ENCODE measurements at places on chromosomes 3 and 15.

DNA sequence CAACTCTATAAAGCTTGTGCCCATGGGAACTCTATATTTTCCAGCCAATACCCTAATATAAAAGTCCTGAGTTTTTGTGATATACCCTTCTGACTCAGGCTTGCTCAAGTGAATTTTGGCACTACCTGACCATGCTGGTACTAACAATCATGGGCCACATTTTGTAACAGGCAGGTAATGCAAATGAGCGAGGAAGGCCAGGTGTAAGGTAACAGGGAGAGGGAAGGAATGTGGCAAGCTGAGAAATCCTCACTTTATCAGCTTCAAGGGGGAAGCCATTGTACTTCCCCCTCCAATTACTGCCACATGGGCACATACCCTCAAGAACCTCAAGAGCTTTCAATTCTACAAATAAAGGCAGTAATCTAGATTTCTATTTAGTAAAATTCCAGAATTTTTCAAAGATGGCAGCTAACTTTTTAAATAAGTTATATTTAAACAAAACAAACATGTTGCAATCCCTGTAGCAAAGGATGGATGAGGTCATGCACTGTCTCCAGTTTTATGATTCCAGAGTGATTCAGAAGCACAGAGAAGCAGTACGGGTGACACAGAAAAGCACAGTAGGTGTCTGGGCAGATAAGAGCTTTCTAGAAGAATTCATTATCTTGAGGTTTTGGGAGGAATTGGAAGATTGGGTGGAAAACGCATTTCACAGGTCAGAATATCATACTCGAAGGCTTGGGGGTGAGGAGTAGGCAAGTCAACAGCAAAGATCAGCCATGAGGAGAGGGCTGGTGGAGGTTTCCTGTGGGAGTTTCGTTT is 87.6 kb downstream of the FOXP1 start:
- DNase-seq: no peak

DNA sequence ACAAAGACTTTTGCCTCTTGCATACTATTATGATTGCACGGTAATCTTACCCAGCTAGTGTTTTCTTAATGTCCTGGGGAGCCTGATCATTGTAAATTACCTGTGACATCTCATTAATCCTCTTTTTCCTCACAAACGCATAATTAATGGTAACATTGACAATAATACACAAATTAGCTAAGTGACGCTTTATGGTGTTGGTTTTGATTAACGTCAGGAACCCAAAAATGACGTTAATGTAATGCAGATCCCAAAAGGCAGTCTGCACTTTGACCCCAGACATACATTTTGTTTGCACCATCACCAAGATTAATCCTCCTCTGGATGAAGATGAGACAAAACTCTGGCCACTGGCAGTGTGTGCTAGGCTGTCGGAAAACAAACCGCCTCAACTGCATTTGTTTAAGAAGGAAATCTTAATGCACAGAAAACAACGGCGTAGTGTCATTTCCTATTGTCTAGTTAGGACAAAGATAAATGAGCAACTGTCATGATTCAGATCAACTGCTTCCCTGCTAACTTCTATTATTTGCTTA is 83.9 kb upstream of the CDIN1 start:
- no peak for DNase-seq

DNA sequence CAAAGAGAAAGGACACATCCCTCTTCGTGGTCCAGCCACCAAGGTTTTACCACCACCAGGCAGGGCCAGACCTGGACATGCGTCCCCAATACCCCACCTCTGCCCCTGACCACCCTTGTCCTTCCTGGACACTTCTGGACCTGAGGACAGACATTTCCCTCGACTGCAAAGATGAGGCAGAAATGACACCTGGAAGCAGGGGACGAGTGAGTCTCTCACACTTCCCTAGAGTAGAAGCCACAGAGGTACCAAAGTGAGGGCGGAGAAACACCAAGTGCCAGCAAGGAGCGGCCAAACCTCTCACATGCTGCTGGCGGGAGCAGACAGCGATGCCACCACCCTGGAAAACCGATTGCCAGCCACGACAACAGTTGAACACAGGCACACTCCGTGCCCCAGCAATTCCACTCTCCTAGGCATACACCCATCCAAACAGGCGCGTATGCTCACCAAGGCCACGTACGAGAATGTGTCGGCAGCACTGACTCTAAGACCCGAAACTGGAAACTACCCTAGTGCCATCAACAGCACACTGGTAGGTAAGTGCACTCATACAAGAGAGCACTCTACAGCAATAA is 207.0 kb upstream of the NSMCE3 start:
- no peak for DNase-seq

GRCh38 chr3:113211330-113212149 is at the start of gene BOC:
TSS of gene BOC (plus strand) at chr3:113211557. CDS start at chr3:113249803, 38,246 bp downstream.
- peak; percentile 64 for DNase-seq

DNA sequence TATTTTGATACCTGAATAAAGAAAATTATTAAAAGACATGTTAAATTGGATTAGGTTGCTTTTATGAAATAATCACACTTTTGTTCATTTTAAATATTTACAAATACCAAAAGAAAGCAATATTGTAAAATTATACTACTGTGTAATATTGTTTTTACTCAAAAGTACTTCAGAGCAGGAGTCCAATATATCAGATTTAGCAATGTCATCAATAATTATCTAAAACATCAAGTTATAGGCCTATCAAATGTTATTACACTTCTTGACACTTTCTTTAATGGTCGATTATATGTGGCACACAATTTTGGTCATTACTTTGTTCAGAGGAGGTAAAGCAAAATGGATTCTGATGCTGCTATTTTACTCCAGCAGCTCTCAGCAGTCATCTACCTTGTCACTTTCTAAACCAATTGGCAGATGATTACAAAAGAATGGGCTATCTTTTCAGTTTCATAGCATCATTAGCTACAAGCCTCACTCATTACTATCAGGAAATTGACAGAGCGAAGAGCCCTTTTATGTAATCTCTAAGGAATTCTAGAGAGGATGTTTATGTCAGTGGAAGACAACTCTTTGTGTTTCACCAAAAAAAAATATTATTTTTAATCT is 318.6 kb downstream of the PLOD2 start:
- DNase-seq: no peak

GRCh38 chr15:74275957-74276356 is 39.8 kb downstream of the CCDC33 start:
- no peak for DNase-seq

GRCh38 chr3:112472691-112473090 is 26.6 kb downstream of the BTLA start:
- no peak for DNase-seq

DNA sequence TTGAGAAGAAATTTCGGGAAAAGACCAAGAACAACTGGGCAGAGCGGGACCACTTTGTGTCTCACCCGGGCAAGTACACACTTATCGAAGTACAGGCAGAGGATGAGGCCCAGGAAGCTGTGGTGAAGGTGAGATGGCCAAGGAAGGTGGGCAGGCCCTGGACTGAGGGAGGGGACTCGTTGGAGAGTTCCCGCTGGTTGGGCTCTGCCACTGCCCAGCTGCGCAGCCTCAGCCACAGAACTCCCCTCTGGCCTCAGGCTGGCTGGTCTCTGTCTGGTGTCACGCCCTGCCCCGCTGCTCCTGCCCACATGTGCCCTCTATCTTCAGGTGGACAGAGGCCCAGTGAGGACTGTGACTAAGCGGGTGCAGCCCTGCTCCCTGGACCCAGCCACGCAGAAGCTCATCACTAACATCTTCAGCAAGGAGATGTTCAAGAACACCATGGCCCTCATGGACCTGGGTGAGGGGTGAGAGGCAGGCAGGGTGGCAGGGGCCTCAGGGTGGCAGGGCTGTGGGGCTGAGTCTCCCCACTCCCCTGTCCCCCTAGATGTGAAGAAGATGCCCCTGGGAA is 2.4 kb downstream of the PARP3 start:
- no peak for DNase-seq

DNA sequence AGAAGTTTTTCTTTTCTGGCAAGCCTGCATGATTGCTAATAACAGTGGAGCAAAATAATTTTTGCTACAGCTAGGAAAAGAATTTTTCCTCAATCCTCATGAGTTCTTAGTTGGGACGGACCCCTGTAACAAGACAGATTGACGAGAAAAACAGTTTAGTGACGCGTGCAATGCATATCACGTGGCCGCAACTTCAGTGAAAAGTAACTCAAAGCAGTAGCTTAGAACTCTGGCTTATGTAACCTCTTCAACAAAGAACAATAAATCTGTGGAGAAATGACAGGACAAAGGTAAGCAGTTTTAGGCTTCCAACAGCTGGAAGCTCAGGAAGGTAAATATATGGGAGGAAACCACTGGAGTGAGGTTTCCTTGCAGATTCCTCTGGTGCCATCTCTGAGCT is 19.7 kb downstream of the FAM107A start:
- no peak for DNase-seq

- DNase-seq: no peak
Observed at GRCh38 chr15:29223640-29224039, 46.0 kb downstream of the NSMCE3 start.

- no peak for DNase-seq
Observed at GRCh38 chr3:116000311-116000710, 377.0 kb downstream of the GAP43 start.

- DNase-seq: no peak
Observed at GRCh38 chr3:154886437-154886836, 193.7 kb upstream of the MME start.

DNA sequence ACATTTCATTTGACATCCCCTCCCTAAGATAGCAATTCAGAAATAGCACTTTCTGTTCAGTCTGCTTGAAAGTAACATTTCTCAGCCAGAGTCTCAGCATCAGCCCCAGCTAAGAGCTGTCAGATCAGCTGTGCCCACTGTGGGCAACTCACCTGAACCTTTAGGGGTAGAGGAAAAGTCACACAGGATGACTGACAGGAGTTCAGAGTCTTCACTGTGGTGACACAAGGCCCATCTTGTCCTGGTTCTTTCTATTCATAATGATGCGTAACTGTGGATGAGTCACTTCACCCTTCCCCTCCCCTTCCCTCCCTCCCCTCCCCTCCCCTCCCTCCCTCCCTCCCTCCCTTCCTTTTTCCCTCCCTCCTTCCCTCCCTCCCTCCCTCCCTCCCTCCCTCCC is 96.1 kb upstream of the RASGRP1 start:
- DNase-seq: no peak

DNA sequence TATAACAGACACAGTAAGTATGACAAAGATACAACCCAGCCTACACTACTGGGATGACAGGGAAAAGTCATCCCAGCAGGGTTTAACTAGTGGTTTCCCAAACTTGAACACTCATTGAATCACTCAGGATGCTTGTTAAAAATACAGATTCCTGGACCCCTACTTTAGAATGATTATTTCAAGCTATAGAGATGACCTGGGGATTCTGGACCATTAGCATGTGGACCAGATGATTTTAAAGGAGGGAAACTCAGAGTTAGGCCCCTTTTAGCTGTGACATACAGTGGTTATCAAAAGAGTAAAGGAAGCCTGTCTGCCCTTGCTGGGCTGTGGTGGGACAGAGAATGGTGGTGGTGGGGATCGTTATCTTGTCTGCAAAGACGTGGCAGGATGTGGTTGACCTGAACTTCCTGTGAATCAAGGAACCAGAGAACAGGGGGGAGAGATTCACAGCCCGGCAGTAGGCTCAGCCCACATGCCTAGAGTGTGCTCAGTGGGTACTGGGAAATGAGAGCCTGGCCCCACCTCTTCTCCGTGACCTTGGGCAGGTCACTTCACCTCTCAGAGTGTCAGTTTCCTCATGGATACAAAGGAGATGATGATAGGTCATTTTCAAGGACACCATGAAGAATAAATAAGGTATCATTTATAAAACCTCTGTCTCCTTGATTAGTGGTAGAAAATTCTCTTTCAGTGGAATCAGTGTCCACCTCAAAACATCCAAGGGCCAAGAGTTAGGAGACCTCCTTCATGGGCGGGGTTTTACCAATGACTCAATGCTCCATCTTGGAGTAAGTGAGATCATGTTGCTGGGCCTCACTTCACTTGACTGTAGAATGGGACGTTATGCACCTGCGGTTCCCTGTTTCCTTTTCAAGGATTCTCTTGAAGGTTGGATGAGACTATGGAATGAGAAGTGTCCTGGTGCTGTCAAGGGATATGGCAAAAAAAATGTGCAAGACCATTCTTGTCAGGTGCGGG is 306.5 kb downstream of the RPLP1 start:
- no peak for DNase-seq

- no peak for DNase-seq
Observed at GRCh38 chr15:80873366-80873952, 94.3 kb downstream of the CEMIP start.

GRCh38 chr3:101902041-101902440 is 52.7 kb downstream of the NFKBIZ start:
- no peak for DNase-seq

- no peak for DNase-seq
Observed at GRCh38 chr3:195075941-195076875, 194.8 kb downstream of the XXYLT1 start.

DNA sequence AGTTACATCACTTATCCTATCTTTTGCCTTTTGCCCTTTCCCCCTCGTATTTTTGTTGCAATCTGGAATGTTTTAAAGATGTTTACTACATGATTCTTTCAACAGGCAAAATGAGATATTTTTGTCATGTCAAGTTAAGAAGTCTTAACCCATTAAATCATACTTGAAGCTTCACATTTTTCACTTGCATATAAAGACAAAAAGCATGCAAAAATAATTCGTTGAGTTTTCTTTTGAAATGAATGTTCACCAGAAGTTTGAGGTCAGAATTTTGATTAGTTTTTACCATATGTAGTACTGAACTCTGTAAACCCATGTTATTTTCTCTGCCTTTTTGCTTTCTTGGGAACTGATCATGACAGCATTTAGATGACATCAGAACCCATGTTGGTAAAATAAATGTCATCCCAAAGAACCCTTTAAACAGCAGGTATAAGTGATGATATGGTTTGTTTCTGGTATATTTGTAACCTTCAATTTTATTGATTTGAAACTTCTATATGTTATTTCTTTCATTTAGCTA is 188.5 kb downstream of the GHSR start:
- DNase-seq: no peak

GRCh38 chr3:14141144-14141543 is 16.3 kb downstream of the TMEM43 start:
- DNase-seq: no peak

- DNase-seq: no peak
Observed at GRCh38 chr15:69830430-69830829, 267.3 kb downstream of the TLE3 start.

DNA sequence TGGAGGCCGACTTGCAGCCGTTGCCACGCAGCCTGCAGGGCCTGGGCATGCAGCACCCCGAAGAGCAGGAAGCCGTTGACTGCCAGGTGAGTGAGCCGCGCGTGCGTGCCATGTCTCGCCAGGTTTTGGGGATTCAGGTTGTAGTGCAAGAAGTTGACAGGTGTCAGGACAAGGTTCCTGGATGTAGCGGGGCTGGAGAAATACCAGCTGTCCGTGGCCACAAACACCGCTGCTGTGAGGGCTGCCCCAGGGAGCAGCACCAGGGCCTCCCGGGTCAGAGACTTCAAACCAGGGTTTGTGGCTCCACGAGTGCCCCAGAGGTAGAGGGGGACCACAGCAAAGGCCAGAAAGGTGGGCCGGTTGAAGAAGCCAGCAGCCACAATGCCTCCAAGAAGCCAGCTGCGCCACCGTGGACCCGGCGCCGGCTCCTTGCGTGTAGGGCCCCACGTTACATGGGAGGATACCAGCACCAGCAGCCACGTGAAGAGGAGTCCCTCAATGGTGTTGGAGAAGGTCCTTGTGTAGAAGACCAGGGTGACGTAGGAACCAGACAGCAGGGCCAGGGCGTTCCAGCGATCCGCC is 5.6 kb upstream of the NCBP2 start:
- no peak for DNase-seq

- no peak for DNase-seq
Observed at GRCh38 chr3:128334086-128334645, 132.5 kb downstream of the DNAJB8 start.

- no peak for DNase-seq
Observed at GRCh38 chr3:74271541-74271940, 342.9 kb downstream of the CNTN3 start.

GRCh38 chr3:142180761-142181362 is 31.5 kb upstream of the TFDP2 start:
- no peak for DNase-seq
